Astrocyte of the cerebellum (primary cell): ENCODE measurements at places on chromosomes 4 and X.

- DNase-seq: peak; percentile 2
Measured at GRCh38 chrX:86171366-86171765, 23.1 kb downstream of the DACH2 start.

DNA sequence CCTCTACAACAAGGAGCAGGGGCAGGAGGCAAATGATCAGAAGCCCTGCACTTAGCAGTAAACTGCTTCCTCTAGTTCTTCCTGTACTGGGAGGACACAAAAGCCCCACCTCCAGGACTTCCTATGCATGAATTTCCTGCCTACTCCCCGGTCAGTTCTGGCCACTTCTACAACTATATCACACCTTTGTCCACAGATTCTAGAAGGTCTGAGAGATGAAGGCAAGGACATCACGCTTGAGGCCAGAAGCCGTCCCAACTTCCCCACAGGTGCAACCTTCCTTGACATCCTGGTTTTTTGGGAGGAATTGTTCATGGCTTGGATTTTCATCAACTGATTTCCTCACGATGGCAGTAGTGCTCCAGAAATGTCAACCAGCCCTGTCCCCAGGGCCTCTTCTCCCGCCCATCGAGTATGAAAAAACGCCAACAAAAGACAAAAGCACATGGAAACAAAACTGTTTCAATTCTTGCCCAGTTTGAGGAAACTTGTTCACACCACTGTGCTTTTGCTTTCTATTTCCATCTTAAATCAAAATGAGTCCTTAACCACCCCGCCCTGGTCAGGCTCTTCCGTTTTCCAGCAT, 206.5 kb upstream of the STK26 start:
- peak; percentile 66 for DNase-seq

DNA sequence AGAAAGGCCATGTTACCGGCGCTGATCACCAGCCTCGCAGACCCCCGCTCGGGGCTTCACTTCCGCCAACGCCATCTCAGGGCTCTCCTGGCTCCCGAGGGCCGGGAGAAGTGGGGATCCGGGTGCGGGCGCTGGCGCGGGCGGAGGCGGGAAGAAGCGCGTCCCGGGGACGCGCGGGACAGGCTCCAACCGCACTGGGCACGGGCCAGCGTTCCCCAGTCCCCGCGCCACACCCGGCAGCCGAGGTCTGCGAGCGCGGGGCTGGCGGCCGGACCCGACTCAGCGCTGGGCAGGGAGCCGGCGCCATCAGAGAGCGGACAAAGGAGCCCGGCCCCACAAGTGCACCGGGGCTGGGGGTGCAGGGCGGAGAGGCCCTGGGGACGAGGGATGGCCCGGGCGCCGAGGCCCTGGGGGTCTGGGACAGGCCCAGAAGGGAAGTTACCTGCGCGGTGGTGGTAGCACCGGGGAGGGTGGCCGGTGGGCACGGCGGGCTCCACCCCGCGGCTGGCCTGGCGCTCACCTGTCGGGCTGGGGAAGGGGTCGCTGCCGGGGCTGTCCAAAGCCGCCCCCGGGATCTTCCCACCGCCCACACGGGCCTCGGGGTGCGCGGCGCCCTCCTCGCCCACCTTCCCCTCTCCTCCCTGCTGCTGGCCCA, 449 bp downstream of the CTPS2 start:
- DNase-seq: no peak

DNA sequence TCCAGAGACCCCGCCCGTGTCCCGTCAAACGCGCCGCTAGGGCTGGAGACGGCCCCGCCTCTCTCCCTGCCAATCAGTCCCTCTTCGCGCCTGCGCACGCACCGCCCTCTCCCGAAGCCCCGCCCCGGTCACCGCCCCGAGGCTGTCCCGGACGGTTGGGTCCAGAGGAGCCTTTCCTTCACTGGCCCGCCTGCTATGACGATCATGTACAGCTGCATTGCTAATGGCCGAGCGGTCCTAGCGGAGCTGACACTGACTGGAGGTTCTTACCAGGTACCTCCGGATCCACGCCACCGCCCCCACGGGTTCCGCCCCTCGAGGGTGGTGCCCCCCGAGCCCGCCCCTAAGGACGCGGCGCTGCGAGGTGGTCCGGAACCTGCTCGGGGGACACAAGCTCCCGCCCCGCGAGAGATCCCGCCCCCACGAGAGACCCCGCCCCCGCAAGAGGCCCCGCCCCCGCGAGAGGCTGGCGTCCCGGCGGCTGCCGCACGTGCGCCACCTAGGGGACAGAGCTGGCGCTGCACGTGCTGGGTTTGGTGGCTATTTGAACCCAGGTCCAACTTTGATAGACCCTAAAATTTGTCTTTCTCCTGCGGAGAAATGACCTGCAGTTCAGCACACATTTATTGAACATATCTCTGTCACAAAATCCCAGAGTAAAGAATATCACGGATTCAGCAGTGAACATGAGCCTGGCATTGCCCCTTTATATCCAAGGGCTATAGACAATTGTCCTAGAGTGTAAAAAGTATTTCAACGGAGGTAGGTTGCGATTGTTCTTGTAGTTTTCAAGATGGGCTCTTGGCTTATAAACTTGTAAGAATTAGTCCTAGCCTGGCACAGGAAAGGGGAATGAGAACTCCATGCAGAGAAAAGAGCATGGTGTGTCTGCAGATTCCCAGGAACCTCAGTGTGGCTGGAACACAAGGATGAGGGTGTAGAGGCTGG, 88.7 kb downstream of the HNRNPD start:
- DNase-seq: peak; percentile 97

GRCh38 chr4:188403272-188403671, 264.0 kb downstream of the TRIML1 start:
- no peak for DNase-seq

GRCh38 chr4:107330916-107331315, 294.8 kb upstream of the DKK2 start:
- no peak for DNase-seq

DNA sequence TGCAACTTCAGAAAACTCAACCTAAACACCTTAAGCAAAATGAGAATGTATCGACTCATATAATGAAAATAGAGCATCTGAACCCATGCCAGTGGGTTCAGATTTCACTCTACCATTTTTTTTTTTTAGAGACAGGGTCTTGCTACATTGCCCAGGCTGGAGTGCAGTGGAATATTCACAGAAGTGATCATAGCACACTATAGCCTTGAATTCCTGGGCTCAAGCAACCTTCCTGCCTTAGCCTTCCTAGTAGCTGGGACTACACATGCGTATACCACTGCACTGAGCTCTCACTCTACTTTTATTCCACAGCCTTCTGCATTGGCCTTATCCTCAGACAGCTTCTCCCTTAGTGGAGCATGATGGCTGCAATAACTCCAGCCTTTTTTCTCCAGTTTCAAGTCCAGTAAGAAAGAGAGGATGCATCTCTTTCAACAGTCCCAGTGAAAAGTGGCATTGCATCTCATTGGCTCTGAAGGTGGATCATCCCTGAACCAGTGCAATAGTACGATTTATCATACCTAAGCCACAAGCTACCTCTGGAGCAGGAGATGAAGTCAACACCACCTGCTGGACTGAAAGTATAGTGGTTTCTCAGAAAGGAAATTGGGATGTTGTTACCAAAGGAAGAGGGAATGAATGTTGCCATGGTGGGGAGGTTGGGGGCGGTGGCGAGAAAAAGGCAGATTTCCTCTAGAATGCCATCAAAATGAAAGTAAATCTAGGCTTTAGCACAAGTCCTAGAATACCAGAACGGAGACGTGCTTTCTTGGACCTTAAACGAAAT, 2.0 kb upstream of the SOD3 start:
- no peak for DNase-seq

- peak; percentile 93 for DNase-seq
Measured at GRCh38 chr4:70721747-70722146, at the start of gene RUFY3. Gene RUFY3 (plus strand): TSS chr4:70721964. CDS start chr4:70722574, 610 bp downstream.

DNA sequence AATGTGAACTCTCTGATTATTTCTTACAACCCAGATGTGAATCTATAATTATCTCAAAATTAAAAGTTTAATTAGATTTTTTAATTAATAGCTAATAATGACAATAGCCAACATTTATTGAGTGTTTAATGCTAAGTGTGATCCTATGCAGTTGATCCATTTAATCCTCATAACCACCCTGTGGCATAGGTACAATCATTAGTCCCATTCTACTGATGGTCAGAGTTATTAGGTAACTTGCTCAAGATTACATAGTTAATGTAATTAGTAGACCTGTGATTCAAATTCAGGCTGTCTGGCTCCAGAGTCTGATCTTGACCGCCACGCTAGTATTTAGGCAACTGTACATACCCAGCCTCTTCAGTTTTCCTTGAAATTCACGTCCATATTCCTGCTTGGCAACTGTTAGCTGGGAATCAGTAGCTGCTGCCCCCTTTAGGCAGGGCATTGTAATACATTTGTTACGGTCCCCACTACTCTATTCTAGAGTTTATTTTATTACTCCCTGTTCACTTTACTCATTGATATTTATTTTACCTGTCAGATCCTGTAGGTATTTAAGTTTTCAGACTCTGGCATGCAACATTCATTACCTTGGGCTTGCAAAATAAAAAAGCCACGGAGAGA, 20.6 kb upstream of the TEC start:
- no peak for DNase-seq

GRCh38 chr4:149404143-149404542, 411.5 kb downstream of the IQCM start:
- DNase-seq: no peak

- no peak for DNase-seq
Measured at GRCh38 chr4:111022758-111023157, 399.9 kb upstream of the PITX2 start.

DNA sequence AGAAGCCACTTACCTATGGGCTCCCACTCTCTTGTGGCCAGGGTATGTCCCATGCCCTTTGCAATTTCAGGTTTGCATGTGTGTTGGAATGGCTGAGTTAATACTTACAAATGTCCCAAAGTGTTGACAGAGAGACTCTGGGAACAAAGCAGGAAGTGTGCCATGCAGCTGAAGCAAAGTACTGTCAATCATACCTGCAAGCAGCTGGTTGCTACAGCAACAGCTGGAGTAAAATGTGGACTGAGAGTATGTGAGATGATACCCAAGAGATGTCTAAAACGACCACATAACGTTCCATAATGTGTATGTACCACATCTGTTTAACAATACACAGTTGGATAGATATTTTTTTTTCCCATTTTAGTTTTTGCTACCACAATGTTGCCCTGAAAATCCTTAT, 82.8 kb upstream of the CAMK2D start:
- no peak for DNase-seq

DNA sequence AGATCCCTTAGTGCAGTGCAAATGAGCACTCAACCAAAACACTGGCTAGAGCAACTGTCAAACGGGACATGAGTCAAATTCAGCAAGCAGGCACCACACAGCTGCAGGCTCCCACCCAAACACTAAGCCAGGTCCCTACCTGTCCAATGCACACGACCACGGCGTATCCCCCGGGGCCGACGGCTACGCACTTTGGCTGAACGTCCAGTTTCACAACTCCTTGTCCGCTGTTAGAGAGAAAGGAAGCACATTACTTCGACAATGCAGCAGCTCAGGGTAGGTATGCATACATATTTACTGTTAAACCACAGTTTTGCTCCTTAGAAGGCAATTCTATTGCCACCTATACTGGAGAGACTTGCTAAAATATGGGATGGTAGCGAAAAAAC, 35.4 kb downstream of the WDR1 start:
- DNase-seq: no peak

GRCh38 chr4:8341691-8342090, 72.1 kb downstream of the HTRA3 start:
- no peak for DNase-seq

DNA sequence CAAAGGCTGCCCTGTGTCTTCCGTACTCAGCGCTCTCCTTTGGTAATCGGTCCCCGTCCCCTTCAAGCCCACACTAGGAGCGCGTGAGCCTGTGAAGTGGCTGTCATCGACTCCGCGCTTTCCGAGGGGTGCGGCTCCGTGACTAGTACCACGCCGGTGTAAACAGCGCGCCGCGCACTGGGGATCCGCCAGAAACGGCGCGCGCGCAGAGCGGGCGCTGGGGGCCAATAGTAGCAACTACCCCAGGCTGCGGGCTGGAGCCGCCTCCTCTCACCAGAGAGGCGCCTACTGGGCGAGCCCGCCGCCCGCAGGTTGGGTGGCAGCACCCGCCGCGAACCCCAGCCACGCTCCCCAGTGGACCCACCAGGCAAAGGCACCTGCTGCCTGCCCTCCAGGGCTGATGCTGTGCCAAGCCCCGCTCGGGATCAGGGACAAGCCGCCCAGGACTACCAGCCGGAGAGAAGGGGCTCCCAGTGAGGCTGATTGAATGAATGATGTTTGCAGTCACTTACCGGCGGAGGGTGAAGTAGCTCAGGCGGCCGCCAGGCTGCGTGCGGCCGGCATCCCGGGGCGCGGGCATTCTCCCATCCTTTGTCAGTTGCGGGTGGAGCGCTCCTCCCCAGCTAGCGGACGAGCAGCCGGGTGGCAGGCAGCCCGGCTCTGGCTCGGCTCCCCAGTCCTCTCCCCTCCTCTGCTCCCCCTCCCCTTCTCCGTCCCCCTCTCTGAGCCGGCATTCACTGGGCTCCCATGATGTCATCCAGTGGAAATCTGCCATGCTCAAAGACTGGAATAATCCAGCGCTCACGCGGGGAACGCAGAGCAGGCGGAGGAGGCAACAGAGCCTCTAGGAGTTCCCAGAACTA, 370.3 kb upstream of the SMIM31 start:
- peak; percentile 78 for DNase-seq

DNA sequence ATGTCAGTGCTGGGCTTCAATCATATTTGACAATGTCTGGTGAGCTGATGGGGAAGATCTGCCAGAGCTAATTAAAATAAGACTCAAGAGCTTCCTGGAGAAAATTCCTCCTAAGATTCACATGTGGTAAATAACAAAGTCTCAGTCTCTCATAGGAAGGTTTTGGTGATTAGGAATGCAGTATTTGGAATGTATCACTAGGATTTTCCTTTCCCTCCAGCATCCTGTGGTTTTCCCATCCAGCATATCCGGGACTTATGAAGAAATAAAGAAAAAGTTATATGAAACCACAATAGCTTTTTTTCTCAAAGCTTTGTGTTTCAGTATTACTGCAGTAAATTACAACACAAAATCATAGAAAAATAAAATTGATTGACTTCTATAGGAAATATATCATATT, 1597.1 kb downstream of the ADGRL3 start:
- peak; percentile 4 for DNase-seq

DNA sequence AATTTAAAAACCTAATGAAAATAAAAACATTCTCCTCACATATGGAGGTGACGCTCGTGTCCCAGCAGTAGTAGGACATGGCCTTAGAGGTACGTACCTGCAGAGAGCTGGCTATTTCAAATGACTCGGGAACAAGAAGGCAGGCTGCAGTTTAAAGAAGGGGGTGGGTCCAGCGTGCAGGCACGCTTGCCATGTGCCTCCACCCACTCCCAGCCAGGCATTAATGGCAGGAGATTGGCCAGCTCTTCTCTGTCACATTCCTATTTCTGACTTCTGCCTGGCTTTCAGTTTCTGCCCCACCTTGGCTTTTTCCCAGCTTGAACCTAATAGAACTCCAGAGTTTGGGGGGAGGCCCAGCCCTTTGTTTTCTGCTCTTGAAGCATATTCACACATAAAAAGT, 17.2 kb downstream of the PDHA1 start:
- no peak for DNase-seq

DNA sequence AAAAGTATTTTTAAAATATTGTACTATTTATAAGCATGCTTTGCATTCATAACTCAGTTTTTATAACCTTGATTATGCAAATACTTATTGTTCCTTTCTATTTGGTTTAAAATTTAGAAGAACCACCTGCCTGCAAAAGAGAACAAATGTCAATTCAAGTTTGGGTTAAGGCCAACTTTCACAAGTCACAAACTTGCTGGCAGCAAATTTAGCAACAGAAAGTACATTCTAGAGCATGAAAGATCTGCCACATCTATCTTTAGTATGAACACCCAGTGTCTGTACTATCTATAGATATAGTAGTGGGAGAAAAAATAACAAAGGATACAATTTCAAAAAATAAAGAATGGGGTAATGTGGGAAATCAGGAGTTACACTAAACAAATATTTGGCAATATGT, 1014.2 kb downstream of the C4orf33 start:
- DNase-seq: no peak

GRCh38 chr4:80137631-80138030, 59.7 kb upstream of the PRDM8 start:
- DNase-seq: no peak
